Activated CD8-positive, alpha-beta memory T cell treated with anti-CD3 and anti-CD28 coated beads, Interleukin-2, amount 10 ng/mL, durations not matched to agents 7 days and 5 days (primary cell): ENCODE measurements at places on chromosomes 7 and 10.

- peaks cover 16% of the 10 kb centered on the region for H3K4me1 ChIP-seq
- no peak overlapping the region for H3K4me3 ChIP-seq
- DNase-seq, result no peak
- H3K36me3 ChIP-seq, result peaks cover 69% of the 10 kb centered on the region
- H3K27me3 ChIP-seq, result no peaks in the 10 kb centered on the region
Measured at GRCh38 chr7:36851382-36851781, 127.1 kb upstream of the AOAH start.

- no peak for DNase-seq
- no peak overlapping the region for H3K4me3 ChIP-seq
- H3K4me1 ChIP-seq, result no peaks in the 10 kb centered on the region
- no peaks in the 10 kb centered on the region for H3K36me3 ChIP-seq
- H3K27me3 ChIP-seq, result peaks cover 2% of the 10 kb centered on the region
Measured at GRCh38 chr7:151801782-151802468, 75.0 kb downstream of the PRKAG2 start.

- no peaks in the 10 kb centered on the region for H3K27me3 ChIP-seq
- H3K4me1 ChIP-seq, result no peaks in the 10 kb centered on the region
- no peak overlapping the region for H3K4me3 ChIP-seq
Measured at GRCh38 chr10:1544209-1544673, 193.1 kb downstream of the ADARB2 start.

- H3K27ac ChIP-seq, result no peak overlapping the region
- H3K4me3 ChIP-seq, result no peak overlapping the region
- peaks cover 42% of the 10 kb centered on the region for H3K36me3 ChIP-seq
- no peak for DNase-seq
- H3K27me3 ChIP-seq, result no peaks in the 10 kb centered on the region
Measured at GRCh38 chr7:158633055-158633956, 45.7 kb upstream of the PTPRN2 start.

- no peak overlapping the region for H3K27ac ChIP-seq
- H3K27me3 ChIP-seq, result peaks cover 43% of the 10 kb centered on the region
- peaks cover 11% of the 10 kb centered on the region for H3K4me1 ChIP-seq
- no peak for DNase-seq
- no peaks in the 10 kb centered on the region for H3K36me3 ChIP-seq
- H3K4me3 ChIP-seq, result no peak overlapping the region
Measured at GRCh38 chr10:44862924-44863323, 48.2 kb upstream of the TMEM72 start.

- DNase-seq, result no peak
- peaks cover 51% of the 10 kb centered on the region for H3K4me1 ChIP-seq
- peak overlapping the region; percentile 85 for H3K4me3 ChIP-seq
- peaks cover 19% of the 10 kb centered on the region for H3K36me3 ChIP-seq
- no peaks in the 10 kb centered on the region for H3K27me3 ChIP-seq
Measured at GRCh38 chr10:86522510-86522855, 891 bp upstream of the WAPL start.

GRCh38 chr10:79239275-79239779 lies 107.9 kb upstream of the PPIF start:
- H3K27ac ChIP-seq, result no peak overlapping the region
- peaks cover 4% of the 10 kb centered on the region for H3K36me3 ChIP-seq
- DNase-seq, result no peak
- H3K4me3 ChIP-seq, result no peak overlapping the region
- peaks cover 33% of the 10 kb centered on the region for H3K4me1 ChIP-seq

DNA sequence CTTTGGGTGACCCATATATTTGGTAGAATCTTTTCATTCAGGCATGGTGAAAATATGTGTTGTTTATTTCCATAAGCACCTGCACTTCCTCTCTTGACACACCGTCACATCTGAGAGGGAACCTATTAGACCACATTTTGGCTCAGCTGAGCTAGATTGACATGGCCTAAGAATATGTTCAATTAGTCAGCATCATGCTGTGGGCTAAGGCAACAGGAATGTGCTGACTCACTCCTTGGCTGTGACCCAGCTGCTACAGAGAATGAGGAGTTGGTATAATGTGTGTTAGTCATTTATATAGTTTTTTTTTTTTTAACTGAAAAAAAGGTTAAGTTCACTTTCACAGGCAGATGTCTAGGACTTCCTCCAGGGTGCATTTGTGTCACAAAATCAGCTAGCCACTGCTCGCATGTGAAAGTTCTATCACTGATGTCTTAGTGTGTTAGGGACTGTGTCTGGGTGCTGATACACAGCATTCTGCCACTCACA lies 180.6 kb downstream of the SEMA3E start:
- H3K27me3 ChIP-seq, result no peaks in the 10 kb centered on the region
- no peaks in the 10 kb centered on the region for H3K4me1 ChIP-seq
- DNase-seq, result no peak
- H3K27ac ChIP-seq, result no peak overlapping the region
- H3K36me3 ChIP-seq, result no peaks in the 10 kb centered on the region

DNA sequence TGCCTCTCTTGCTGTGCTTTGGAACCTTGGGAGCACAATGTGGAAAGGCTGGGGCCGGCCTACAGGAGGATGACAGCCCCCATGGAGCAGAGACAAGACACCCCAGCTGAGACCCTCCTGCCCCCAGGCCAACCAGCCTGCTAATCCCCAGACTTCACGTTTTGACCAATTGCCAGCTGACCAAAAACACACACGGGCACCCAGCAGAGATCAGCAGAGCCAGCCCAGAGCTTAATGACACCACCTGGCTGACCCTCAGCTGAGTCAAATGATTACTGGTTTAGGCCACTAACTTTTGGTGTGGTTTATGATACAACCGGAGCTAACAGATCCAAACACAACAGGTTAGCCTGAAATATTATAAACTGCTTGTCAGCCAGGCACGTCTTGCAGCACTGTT lies 111.2 kb upstream of the KIF5B start:
- H3K36me3 ChIP-seq, result no peaks in the 10 kb centered on the region
- peaks cover 8% of the 10 kb centered on the region for H3K4me1 ChIP-seq
- DNase-seq, result no peak

DNA sequence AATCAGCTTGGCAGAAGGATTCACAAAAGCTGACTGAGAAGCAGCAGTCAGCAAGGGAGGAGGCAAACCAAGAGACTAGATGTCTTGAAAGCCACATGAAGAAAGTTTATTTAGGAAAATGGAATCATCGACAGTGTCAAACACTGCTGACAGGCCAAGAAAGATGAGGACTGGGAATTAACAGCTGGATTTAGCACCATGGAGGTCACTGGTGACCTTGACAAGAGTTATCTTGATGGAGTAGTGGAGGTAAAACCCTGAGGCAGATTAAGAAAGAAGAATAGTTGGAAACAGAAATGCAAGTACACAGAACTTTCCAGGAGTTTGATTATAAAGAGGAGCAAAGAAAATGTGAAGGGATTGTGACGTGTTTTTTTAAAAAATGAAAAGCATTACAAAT lies 51.5 kb downstream of the LMBR1 start:
- no peak overlapping the region for H3K4me3 ChIP-seq
- H3K4me1 ChIP-seq, result peaks cover 5% of the 10 kb centered on the region
- no peak overlapping the region for H3K27ac ChIP-seq
- no peaks in the 10 kb centered on the region for H3K27me3 ChIP-seq
- peaks cover 13% of the 10 kb centered on the region for H3K36me3 ChIP-seq
- no peak for DNase-seq

DNA sequence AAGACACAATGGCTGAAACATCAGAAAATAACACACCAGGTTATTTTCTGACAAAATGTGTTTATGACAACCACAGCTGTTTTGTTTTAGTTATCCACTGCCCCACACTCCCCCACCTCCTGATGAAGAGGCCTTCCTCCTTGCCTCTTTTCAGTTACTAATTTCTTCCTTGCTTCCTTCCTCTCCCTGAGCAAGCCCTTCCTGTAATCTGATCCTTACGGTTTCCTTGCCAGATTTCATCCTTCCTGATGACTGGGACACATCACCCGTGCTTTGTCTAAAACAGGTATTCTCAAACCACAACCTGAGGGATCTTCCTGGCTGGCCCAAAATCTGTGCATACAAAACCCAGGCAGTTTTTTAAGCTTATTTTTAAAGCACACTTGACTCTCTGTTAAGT lies 39.4 kb downstream of the CHST15 start:
- H3K27ac ChIP-seq, result no peak overlapping the region
- no peaks in the 10 kb centered on the region for H3K27me3 ChIP-seq
- no peak overlapping the region for H3K4me3 ChIP-seq

- DNase-seq, result no peak
- H3K27me3 ChIP-seq, result peaks cover 4% of the 10 kb centered on the region
- H3K36me3 ChIP-seq, result no peaks in the 10 kb centered on the region
- H3K27ac ChIP-seq, result no peak overlapping the region
- H3K4me3 ChIP-seq, result no peak overlapping the region
Measured at GRCh38 chr10:79488336-79488735, 24.0 kb upstream of the EIF5AL1 start.

DNA sequence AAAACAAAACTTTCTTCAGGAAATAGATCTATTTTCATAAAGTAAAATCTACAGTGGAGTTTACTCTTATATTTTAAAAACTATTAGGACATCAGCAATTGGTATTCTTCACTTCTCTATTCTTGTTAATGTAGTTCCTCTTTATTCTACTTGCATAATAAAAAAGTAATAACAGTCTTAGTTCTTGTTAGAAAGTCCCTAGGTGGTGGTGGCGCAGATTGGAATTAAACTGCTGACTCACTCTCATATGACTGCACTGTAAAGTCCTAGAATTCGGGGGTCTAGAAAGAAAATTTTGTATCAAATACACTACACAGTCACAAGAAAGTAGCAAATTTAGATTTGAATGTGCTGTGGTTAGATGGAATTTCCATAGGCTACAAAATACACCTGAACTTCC lies 44.6 kb upstream of the TES start:
- no peak for DNase-seq
- no peak overlapping the region for H3K4me3 ChIP-seq
- H3K27me3 ChIP-seq, result peaks cover 8% of the 10 kb centered on the region
- H3K27ac ChIP-seq, result no peak overlapping the region

DNA sequence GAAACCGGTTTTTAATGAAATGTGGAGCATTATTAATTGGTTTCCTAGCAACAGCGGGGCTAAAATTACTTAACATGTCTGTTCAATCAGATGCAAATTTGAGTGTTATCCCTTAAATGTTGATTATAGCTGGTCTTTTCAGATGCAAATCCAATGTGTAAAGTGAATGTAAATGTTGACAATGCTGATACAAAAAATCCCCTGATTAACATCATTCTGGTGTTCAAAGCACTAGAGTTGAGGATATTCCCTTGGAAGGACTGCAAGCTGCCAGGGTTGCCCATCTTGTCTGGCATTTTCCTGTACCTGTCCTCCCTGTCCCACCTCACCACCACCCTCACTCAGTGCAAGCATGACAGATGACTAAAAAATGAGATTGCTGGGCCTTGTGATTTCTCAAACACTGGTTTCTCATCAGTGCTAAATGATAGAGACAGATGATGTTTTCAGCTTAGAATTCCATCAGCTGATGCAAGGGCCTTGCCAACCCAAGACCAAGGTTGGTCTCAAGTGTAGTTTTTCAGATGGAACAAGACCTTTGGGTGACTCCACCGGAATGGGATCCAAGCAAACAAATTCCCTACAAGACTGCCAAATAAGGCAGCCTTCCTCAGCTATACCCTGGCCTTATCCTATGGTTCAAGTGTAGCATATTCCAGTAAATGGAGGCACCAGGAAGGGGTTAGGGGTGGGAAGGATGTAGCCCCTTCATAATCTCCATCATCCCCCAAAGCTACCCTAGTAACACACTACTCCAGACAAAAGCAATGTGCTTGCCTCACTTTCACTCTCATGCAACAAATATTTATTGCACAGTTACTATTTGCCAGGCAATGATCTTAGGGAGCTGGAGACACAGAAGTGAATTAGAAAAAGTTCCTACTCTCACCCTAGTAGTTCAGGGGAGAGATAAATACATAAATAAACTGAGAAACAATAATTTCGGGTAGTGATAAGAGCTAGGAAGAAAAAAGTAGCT lies 54.9 kb downstream of the JAZF1 start:
- no peak overlapping the region for H3K27ac ChIP-seq
- H3K36me3 ChIP-seq, result peaks cover 3% of the 10 kb centered on the region
- H3K4me3 ChIP-seq, result no peak overlapping the region
- no peak for DNase-seq
- H3K27me3 ChIP-seq, result no peaks in the 10 kb centered on the region
- H3K4me1 ChIP-seq, result peaks cover 18% of the 10 kb centered on the region

DNA sequence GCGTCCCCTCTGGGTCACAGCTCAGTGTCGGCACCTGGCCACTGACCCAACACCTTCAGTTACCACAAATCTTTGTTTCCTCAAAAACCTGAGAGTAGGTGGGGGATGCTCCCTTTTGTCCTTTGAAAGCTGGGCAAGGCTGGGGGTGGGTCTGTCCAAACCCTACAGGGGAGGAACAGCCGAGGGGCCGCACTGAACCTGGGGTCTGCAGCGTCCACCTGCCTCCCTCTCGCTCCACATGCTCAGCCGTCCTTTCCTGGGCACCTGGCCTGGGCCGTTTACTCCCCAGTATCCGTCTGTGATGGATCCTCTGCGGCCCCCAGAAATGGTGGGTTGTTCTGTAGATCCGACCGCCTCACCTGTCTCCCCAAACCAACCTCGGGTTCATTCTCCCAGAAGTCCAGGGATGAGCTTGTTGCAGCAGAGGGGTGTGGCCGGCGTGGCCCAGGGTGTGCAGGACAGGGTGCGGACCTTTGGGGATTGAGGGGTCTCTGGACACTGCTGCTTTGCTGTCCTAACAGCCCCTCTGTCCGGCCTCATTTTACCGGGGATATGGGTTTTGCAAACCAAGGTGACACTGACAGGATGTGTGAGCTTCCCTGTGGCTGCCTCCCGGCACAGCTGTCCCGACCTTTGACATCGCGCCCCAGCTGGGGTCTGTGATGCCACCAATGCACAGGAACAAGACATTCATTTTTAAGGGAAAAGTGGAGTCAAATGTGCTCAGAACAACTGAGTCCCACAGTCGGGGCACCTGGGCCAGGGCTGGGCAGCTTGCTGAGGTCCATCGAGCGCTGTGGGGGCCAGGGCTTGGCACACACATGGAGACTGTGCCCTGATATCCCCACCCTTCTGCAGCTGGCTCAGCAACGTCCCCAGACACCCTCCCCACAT lies 115.9 kb downstream of the VIPR2 start:
- no peaks in the 10 kb centered on the region for H3K4me1 ChIP-seq
- peak; percentile 34 for DNase-seq
- peaks cover 16% of the 10 kb centered on the region for H3K27me3 ChIP-seq
- no peaks in the 10 kb centered on the region for H3K36me3 ChIP-seq
- no peak overlapping the region for H3K4me3 ChIP-seq
- H3K27ac ChIP-seq, result no peak overlapping the region

- H3K27ac ChIP-seq, result no peak overlapping the region
- H3K27me3 ChIP-seq, result no peaks in the 10 kb centered on the region
- no peak overlapping the region for H3K4me3 ChIP-seq
- DNase-seq, result no peak
- no peaks in the 10 kb centered on the region for H3K36me3 ChIP-seq
- H3K4me1 ChIP-seq, result no peaks in the 10 kb centered on the region
Measured at GRCh38 chr10:78852466-78853240, 216.1 kb upstream of the ZMIZ1 start.

DNA sequence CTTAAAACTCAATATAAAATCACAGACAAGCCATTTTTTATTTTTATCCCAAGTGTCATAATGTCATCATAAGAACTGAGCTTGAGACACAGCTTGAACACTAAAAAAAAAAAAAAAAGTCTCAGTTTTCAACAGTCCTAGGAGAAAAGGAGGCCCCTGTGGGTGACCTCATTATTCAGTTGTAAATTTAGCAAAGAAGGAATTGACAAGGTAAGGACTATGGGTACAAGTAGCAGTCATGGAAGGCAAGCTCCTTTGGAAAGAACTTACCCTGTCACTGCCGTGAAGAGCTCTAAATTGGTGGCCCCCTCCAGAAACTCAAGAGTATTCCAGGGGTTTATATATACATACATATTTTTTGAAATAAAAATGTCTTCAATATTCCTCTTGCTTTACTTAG lies 864.4 kb upstream of the KCND2 start:
- H3K36me3 ChIP-seq, result no peaks in the 10 kb centered on the region
- no peak for DNase-seq
- H3K4me3 ChIP-seq, result no peak overlapping the region
- H3K27ac ChIP-seq, result no peak overlapping the region
